ENCODE measurements at places on chromosomes 12 and 14.

- DNase-seq = no peak
Observed at GRCh38 chr12:9052610-9053009, 63.1 kb downstream of the A2M start.

DNA sequence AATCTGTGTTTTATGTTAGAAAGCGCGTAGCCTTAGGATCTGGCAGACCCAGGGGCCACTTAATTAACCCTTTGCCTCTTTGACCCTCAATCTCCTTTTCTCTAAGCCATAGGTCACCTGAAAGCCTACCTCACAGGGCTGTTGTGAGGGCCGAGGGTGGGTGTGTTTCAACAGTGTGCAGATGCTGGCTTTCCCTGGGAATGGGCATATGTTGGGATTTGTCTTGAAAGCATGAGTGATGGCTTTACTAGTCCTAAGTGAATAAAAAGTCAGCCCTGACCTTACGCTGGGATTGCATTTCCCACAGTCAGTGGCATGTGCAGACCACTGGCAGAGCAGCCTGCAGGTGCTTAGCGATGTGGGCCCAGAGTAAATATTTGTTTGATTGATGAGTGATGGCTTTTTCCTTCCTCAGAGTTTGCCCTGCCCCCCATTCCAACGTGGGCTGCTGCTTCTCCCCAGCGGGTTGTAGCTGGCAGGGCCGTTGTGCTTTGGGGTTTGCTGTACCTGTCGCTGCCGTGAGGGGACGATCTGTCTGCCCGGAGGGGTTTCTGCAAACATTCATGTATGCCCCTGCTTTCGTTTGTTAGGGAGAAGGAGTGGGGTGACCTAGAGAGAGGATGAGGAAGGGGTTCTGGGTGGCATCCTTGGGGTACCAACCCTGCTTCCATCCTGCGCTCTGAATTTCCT is 31.5 kb downstream of the MEG3 start:
- no peak for DNase-seq

DNA sequence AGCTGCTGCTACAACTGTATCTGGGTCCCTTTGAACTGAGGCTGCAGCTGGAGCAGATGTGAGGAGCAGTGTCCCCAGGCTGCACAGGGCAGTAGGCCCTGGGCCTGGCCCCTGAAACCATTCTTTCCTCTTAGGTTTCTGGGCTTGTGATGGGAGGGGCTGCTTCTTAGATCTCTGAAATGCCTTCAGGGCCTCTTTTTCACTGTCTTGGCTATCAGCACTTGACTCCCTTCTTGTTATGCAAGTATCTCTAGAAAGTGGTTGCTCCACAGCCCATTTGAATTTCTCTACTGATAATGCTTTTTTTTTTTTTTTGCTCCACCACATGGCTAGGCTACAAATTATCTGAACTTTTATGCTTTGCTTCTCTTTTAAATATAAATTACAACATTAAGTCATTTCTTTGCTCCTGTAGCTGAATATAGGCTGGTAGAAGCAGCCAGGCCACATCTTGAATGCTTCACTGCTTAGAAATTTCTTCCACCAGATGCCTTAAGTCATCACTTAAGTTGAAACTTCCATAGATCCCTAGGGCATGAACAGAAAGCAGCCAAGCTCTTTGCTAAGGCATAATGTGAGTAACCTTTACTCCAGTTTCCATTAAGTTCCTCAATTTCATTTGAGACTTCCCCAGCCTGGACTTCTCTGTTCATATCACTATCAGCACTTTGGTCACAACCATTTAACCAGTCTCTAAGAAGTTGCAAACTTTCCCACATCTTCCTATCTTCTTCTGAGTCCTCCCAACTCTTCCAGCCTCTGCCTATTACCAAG is 41.1 kb downstream of the ACSM4 start:
- no peak for DNase-seq

DNA sequence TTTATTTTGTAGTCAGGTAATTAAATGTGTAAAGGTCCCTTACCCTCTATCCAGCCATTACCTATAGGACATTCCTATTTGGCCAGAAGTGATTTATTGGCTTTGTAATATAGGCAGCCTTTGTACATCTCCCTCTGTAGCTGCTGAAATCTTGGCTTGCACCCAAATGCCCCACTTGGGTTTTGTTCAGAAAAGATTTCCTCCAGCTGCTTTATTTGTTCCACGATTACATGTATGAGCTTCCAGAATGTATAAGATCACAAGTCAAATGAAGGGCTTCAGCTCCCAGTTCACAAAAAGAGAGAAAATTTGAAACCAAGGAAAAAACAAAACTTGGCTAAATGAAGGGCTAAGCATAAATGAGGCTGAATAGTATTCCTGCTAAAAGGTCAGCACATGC is 103.4 kb downstream of the EFCAB11 start:
- DNase-seq = no peak

DNA sequence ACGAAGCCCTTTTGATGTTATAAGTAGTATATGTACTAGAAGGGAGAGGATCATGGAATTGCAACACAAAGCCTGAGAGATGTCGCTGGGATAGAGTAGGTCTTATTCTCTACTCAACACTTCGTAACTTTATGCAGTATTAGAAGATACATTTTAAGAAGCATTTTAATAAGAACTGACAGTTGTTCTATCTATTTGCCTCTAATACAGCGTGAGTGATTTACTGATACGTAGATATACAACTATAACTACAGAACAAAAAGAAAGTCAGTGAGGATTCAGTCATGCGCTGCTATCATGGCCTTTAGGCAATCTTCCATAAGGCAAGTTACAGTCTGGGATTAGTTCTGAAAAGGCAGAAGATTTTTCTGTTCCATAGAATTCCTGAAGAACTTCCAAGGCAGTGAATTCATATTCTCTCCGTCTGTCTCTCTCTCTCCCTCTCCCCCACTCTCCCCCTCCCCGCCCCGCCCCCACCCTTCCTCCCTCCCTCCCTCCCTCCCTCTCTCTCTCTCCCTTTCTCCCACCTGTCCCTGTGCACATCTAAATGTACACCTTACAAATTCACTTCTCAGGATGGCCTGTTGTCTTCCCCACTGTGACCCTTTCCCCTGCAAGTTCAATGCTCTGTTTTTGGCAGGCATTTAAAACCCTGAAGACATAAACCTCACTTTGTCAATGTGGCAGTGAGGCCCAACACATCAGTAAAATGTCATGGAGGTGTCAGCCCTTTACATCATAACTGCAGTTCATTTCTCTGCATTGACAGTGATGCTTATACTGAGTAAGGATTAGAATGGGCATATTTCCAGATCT is 470.6 kb downstream of the EGLN3 start:
- DNase-seq = no peak

- no peak for DNase-seq
Observed at GRCh38 chr14:81952917-81953316, 419.3 kb upstream of the SEL1L start.

DNA sequence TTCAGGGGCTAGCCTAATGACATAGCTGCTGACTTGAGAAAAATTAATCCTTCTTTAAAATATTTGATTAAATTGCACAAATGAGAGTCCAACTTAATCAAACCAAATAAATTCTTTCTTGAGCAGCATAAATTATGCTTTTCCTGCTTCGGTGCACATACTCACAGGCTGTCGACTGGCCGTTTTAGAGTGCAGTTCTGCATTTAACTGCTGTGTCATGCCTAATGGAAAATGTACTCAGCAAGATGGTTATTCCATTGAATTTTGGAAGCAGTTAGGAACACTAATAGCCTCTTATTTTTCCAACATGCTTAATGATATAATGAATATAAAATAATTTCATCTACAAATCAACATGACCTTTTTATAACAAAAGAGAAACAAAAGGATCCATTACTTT is 266.1 kb upstream of the LRIG3 start:
- DNase-seq = no peak

- DNase-seq = no peak
Observed at GRCh38 chr12:96311191-96311590, 89.0 kb downstream of the CDK17 start.

DNA sequence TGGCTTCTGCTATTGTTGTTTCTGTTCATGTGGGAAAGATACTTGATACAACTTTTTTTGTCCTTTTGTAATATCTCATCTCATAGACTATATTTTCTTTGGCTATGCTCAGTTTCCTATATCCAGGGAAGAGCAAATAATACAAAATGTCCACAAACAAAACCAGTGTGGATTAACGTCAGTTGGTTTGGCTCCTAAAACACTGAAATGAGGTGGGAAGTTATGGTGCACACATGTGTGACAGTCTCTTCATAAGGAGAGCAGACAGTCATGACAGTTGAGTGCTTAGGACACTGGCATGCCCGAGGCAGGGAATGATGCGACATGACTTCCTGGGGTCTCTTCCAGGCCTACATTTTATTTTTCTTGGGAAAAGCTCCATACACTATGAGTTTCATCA is 27.5 kb downstream of the RHOJ start:
- DNase-seq = no peak

DNA sequence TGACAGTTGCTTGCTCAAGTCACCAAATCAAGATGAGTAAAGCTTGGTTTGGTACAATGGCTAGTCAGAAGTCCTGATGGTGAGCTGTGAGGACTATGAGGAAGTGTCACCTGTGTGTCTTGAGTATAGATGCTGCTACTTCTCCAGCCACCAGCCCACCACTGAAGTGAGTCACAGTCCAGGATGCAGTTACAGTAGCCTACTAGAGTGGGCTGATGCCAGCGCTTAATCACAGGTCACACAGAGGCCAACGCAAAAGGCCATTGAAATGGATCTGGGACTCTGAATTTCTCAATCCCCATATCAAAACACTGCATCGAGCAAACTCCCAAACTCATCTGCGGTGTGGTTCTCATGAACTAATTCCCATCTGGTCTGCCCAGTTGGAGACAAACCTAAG is 223.1 kb downstream of the ANO6 start:
- no peak for DNase-seq

GRCh38 chr14:22664261-22664660 is 20.1 kb upstream of the OR6J1 start:
- no peak for DNase-seq

DNA sequence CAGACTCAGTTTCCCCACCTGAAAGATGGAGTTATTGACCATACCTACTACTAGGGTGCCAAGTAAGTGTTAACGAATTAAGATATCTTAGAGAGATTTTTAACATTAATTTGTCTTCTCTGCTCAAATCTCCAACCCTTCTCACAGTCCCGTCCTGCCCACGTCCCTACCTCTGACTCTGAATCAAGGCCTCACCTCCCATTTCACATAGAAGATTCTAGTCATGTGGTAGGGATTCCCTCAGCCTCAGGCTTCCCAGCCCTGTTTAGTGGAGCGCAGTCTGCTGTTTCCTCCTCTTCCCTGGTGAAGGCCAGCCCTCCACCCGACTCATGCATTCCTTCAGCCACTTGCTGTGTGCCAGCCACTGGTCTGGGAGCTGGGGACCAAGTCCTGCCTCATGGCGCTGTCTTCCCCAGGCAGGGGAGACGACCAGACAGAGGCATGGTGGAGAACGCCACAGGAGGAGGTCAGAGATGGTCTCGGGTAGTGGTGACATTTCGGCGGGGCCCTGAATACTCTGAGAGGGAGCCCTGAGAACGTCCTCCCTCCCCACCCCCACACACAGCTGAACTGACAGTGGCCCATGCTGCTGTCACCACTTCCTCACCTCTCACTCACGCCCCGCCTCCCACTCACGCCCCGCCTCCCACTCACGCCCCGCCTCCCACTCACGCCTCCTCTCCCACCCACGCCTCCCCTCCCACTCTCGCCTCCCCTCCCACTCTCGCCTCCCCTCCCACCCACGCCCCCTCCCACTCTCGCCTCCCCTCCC is 38.8 kb downstream of the TMEM63C start:
- DNase-seq = no peak

GRCh38 chr14:53260928-53261327 is 107.8 kb upstream of the DDHD1 start:
- no peak for DNase-seq

- no peak for DNase-seq
Observed at GRCh38 chr12:39722504-39722903, 102.9 kb upstream of the ABCD2 start.

GRCh38 chr12:116880817-116881324 is 370 bp downstream of the HRK start:
- DNase-seq = no peak

DNA sequence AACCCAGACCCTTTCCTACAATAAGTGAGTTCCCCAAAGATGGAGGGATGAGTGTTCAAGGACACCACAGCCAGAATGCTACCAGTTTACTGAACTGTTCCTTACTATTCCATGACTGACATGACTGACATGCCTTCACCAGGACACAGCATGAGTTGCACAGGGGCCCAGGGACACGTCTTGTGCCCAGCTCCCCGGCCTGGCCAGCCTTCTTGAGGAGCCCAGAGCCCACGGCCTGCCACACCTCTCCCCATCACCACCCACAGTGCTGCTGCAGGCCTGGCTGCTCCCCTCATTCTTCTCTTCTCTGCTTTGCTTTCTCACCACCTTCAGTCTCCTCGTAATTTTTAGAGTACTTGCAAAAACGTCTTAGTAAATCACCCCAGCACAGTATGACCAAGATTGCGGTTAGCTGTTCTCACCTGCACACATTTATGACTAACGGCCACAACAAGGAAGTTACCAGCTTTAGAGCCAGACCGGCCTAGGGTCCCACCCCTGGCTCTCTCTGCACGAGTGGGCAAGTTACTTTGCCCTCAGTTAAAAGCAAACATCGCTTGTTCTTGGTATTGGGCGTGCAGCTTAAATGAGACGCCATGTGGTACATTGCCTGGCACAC is 18.5 kb downstream of the PPP2R5E start:
- DNase-seq = no peak

DNA sequence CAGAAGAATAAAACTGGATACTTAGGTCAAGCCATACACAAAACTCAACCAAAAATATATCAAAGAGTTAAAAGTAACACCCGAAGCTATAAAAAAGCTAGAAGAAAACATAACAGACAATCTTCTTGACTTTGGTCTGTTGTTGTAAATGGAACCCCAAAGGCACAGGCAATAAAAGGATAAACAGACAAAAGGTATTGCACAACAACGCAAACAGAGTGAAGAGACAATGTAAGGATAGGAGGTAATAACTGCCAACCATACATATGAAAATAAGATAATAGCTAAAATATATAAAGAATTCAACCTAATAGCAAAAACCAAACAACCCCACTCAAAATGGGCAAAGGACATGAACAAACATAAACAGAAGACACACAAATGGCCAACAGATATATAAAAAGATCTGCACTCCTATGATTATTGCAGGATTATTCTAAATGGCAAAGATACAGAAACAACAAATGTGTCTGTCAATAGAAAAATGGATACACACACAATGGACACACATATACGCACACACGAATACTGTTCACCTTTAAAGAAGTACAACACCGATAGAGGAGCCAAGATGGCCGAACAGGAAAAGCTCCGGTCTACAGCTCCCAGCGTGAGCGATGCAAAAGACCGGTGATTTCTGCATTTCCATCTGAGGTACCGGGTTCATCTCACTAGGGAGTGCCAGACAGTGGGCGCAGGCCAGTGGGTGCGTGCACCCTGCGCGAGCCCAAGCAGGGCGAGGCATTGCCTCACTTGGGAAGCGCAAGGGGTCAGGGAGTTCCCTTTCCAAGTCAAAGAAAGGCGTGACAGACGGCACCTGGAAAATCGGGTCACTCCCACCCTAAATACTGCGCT is 1137.1 kb downstream of the FSCB start:
- DNase-seq = no peak
